ENCODE measurements at places on chromosomes 12 and 14.

DNA sequence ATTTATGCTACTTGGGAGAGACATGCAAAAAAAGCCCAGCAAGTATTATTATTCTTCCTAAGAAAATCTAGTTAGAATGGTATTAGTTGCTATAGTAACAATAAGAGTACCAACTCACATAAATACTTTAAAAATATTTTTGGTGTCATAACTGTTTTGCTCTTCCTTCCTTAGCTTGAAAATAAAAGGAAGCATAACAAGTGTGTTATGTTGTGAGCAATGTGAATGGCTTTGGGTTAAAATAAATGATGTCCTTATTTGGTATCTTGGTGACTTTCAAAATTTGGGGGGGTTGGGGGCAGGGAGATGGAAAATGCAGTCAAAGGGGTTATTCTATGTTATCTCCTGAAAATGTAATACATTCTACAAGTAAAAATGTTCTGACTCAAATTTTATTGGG is 91.0 kb downstream of the ELK3 start:
- DNase-seq = no peak

DNA sequence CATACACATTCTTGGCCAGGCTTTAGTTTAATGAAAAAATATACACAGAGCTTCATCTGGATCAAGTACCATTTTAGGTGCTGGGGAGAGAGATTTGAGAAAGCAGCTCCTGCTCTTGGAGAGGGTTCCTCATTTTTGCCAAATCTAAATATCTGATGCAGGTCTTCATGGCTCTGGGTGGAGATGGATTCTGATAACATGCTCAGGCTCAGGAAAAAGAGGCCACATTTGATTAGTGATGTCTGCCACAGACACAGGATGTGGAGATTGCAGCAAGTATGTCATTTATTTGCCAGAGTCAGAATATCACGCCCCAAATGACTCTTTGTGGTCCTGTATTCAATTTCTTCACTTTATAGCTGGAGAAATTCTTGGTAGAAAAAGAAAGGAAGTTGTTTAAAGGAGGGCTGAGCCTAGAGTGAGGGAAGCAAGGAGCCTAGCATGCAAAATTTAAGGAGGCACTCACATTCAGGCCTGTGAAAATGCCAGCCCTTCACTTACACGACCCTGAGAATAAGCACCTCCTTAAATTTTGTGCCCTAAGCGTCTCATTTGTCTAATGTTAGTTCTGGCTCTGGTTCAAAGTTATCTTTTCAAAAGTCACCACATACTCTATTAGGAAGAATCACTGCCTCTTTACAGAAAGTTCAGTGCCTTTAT is 492.9 kb upstream of the TBX3 start:
- DNase-seq = no peak

GRCh38 chr12:10690906-10691305 is 17.1 kb upstream of the STYK1 start:
- DNase-seq = no peak

DNA sequence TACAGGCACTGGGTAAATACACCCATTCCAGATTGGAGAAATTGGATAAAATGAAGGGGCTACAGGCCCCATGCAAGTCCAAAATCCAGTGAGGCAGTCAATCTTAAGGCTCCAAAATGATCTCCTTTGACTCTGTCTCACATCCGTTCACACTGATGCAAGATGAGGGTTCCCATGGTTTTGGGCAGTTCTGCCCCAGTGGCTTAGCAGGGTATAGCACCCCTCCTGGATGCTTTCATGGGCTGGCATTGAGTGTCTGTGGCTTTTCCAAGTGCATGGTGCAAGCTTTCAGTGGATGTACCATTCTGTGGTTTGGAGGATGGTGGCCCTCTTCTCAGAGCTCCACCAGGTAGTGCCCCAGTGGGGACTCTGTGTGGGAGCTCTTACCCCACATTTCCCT is 427.2 kb downstream of the TRHDE start:
- no peak for DNase-seq

DNA sequence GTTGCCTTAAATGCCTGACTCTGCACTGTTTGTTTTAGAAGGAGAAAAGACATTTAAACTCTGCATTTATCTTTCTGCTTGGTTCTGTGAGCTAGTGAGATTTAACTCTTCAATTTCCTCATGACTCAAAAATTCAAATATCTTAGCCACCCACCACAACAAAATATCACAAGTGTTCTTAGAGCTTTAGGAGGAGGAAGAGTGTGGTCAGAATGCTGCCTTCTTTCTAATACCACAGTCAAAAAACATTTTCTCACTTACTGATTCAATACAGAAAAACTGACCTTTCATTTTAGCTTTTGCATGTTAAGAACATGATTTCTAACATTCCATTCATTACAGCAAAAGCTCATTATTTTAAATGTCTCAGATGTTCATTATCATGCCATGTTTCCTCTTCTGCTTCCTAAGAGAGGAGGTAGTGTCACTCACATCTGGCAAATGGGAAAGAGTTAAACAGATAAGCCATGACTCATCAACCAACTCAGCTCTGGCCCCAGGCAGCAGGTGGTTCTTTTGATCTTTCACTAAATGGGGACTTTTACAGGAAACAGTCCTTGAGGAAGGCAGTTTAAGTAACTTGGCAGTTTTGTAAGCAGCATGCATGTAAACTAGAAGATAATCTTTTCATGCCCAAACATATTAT is 56.4 kb upstream of the RNU6-8 start:
- DNase-seq = no peak

DNA sequence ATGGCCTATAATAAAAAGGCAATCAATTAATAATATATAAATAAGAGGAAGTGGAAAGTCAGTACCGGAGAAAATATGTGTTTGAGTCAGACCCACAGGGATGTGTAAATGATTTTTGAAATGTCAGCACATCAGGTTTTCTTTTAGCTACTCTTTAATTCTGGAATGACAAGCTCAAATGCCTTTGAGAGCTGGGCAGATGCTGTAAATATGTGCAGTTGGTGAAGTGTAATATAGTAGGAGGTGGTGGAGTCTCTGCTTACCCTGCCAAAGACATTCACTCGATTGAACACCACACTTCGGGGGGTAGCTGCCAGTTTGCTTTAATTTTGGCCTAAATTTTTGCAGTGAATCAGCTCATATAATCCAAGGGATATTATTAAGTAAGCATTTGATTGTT is 93.0 kb downstream of the PLEKHA5 start:
- DNase-seq = no peak

GRCh38 chr14:32625211-32625610 is 296.1 kb downstream of the AKAP6 start:
- no peak for DNase-seq

DNA sequence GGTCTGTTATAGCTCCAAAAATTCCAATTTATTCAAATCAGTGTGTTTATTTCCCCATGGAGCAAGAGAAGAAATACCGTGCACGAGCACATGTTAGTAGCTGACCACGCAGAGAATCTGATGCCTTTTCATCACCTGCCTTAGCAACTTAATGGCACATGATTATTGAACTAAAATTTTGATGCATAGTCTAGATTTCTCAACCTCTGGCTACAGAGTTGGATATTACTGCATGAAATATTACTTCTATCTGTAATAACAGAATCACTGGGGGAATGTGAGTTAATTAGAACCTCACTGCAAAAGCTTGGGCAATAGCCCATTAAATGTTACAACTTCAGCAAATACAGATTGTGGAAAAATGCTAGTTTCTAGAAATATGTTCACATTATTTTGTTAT is 335.8 kb downstream of the FLRT2 start:
- no peak for DNase-seq

GRCh38 chr12:31224768-31225448 is 101.0 kb downstream of the SINHCAF start:
- DNase-seq = no peak

DNA sequence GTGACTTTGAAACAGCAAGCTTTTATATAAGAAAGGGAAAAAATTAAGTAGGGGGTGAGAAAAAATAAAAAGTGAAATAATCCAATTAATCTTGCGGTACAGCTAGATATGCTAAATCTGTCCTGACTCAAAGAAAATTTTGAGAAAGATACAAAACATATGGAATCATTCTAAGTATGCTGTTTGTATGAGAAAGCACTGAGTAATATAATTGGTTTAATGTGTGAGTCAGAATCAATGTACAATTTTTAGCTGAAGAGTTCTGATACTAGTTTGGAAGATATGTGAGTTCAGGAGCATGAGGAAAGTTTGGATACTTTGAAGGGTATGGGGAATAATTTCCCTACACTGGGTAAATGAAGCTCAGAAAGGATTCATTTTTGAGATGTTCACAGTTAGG is 190.9 kb upstream of the RASSF8 start:
- no peak for DNase-seq

GRCh38 chr12:117361905-117362304 is 479 bp upstream of the NOS1 start:
- no peak for DNase-seq

- DNase-seq = no peak
Measured at GRCh38 chr14:74083784-74084276, 423 bp downstream of the ALDH6A1 start.

DNA sequence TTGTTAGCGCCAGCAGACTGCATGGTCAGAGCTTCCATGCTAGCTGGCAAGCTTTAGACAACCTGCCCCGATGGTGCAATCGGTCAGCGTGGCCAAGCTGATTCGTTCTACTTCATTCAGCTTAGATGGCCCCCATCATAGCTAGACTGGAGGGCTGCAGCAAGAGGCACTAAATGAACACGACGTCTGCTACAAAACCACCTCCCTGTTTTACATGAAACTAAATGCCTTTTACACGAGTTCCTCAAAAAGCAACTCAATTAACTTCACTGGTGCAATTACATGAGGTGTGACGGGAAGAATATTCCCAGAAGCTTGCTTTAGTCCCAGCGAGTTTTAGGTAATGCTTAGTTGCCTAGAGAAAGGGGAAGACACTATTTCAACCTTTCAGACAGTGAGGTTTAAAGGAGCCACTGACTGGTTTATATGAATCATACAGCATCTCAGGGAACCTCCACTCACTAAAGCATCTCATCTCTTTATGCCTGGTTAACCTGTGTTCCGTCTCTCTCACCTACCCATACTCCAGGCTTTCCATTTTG is 8.4 kb downstream of the NIN start:
- DNase-seq = no peak

All from stimulated activated CD8-positive, alpha-beta memory T cell treated with anti-CD3 and anti-CD28 coated beads, Interleukin-4, amount 100 ng/mL, for 1 hour (primary cell).